Upper lobe of right lung (tissue), 1 donor: ENCODE measurements at places on chromosomes 1 and 21. TPM values are rescaled to one million over a fixed set of nuclear protein-coding genes. Genes with fewer than 3 reads are reported as not detected.

GRCh38 chr1:153842006-153842471 is 66.8 kb downstream of the SLC27A3 start:
- H3K36me3 ChIP-seq = no peaks in the 10 kb centered on the region
- H3K4me1 ChIP-seq = peaks cover 9% of the 10 kb centered on the region
- DNase-seq = no peak
- no peak overlapping the region for H3K4me3 ChIP-seq
- no peaks in the 10 kb centered on the region for H3K27me3 ChIP-seq

DNA sequence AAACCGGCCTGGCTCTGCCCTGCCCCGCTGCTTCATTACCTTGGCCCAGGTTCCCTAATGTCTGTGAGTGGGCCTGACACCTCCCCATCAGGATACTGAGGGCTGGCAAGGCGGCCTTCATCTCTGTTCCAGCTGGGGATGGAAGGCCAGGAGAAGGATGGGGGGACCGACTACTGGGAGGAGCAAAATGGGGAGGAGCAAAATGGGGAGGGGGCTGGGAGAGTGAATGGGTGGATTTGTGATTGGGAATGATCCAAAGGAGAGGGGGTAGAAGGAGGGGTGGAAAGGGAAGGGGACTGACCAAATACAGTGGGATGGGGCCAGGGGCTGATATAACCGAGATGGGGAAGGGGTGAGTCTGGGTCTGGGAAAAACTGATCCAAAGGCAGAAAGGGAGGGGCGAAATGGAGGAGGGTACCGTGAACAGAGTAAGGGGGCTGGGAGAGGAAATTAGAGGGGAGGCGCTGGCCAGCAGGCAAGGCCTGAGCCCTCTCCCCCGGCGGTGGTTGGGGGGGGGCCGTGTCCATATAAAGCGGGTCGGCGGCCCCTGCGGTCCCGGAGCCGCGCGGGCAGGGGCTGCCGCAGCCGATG is at the start of gene FOXE3:
Gene FOXE3, plus strand, starts transcription at position 558 of the 591 bp plus-strand sequence. Its CDS starts 31 bp downstream, at position 589.
- no peak within 1 kb of the TSS for H3K4me3 ChIP-seq
- H3K27ac ChIP-seq = no peak within 1 kb of the TSS
- no peaks in the 10 kb centered on the region for H3K4me1 ChIP-seq
- no peak for DNase-seq

DNA sequence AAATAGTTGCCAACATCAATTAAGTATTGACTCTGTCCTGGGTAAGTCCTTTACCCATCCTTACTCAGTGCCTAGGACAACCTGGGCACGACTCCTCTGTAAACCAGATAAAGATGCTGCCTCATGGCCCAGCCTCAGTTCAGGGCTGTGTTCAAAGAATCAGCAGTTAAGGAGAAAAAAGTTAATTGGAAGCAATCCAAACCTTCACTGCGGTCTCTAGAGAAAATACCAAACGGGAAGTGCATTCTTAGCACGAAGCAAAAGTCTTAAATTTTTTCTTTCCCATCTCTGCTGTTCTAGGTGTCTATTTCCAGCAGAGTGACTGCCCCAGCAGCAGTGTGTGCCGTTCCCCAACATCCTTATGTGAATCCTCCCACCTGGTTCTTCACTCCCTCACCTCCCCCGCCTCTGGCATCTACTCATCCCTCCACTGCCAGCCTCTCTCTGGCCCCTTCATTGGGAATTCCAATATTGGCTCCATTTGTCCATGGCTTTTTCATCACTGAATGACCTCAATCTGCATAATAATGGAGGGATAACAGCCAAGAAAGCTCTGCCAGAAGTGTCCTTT is 23.2 kb downstream of the KANK4 start:
- DNase-seq = no peak
- H3K27ac ChIP-seq = no peak overlapping the region
- H3K4me1 ChIP-seq = no peaks in the 10 kb centered on the region
- H3K4me3 ChIP-seq = no peak overlapping the region
- no peaks in the 10 kb centered on the region for H3K36me3 ChIP-seq
- no peaks in the 10 kb centered on the region for H3K27me3 ChIP-seq

- no peak overlapping the region for H3K4me3 ChIP-seq
- DNase-seq = no peak
- H3K4me1 ChIP-seq = no peaks in the 10 kb centered on the region
- no peaks in the 10 kb centered on the region for H3K36me3 ChIP-seq
Observed at GRCh38 chr21:18252256-18252655, 7.6 kb downstream of the CHODL start.

- no peak overlapping the region for H3K27ac ChIP-seq
- no peak for DNase-seq
- no peak overlapping the region for H3K4me3 ChIP-seq
Observed at GRCh38 chr1:94543893-94544635, 2.5 kb upstream of the F3 start.

Gene LCE3B
- total RNA-seq = not detected

Gene SLC45A1
- 1.9 TPM for total RNA-seq

Gene LCE6A
- total RNA-seq = not detected

Gene PTGS2
- total RNA-seq = 30.4 TPM
